ENCODE measurements at places on chromosomes 2 and 18.

DNA sequence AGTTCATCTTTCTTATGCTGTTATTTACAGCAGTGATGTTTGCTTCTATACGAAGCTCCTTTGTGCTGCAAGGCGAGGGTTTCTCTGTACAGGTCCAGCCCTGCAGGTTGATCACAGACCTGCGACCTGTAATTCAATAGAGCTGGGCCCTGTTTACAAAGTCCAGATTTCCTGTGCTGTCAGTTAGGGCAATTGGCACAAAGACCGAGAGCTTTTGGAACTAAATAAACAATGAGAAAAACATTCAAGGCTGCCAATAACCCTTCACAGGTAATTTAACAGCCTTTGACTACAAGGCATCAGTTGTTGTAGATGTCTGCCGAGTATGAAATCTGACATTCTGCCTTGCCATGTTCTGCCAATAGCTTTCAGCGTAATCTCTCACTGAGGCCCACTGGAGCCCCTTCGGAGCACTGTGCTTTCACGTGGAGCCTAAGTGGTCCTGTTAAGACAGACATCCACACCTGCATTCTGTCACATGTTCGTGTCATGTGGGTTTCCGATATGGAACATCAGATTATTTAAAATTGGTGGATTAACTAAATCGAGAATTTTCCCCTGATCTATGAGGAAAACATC lies 232.5 kb downstream of the PTGR3 start:
- DNase-seq = no peak

DNA sequence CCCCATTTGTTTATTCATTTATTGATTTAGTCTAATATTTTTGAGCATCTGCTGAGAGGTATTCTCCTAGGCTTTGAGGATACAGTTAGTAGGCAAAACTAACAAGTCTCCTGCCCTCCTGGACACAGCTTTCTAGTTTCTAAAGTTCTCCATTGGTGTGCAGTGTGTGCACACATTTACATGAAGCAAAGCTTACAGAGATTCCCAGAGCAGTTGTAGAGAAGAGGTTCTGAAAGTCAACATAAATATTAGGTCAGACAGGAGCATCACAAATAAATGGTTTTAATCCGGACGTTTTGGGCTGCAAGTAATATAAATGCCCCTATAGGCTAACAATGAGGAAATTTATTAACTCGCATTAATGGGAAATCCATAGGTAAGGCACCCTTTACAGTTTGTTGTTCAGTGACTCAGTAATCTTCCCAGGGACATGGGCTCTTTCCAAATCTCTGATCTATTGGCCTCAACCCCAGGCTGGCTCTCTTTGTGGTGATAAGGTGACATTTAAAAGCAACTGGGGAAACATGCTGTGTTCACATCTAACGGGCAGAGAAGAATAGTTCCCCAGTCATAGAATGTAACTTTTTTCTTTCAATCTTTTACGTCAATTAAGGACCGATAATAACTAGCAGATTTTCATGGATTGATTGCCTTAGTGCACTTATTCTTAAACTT lies 407.2 kb downstream of the PTPRM start:
- DNase-seq = no peak

GRCh38 chr2:110680709-110681108 lies 2.8 kb upstream of the BUB1 start:
- DNase-seq = no peak

- DNase-seq = peak; percentile 69
Observed at GRCh38 chr2:99489063-99489760, 605 bp downstream of the REV1 start.

DNA sequence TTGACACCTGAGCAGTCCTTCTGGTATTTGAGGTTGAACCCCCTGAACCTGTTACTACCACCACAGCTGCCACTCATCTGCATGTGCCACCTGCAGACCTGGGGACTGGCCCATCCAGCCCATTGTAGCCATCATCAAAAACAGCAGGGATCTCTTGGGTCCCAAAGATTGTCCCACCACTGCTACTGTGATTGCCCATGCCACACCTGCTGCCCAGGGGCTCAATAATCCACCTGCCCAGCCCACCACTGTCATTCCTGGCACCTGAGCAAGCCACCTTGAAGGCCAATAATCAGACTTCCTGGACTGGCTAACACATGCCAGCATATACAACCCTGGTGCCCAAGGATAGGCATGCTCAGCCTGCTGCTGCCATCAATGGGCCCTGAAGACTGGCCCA lies 327.6 kb downstream of the CYRIA start:
- no peak for DNase-seq

DNA sequence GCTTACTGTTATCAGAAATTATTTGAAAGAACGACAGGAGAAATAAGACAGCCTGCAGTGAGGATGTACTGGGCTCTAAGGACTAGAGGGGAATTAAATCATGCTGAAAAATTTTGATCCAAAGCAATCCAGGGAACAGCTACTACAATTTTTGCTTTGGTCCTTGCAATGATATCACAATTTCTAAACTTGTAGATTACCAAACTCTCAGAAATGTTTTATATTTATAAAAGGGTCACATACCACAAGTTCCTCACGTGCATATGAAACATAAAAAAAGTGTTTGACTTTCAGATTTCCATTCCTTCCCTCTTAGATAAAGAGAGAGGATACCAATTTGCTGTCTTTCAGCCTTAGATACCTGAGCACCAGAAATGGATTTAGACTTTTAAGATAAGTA lies 261.2 kb downstream of the STK39 start:
- DNase-seq = no peak

GRCh38 chr2:192139813-192140212 lies 54.9 kb downstream of the TMEFF2 start:
- DNase-seq = no peak

DNA sequence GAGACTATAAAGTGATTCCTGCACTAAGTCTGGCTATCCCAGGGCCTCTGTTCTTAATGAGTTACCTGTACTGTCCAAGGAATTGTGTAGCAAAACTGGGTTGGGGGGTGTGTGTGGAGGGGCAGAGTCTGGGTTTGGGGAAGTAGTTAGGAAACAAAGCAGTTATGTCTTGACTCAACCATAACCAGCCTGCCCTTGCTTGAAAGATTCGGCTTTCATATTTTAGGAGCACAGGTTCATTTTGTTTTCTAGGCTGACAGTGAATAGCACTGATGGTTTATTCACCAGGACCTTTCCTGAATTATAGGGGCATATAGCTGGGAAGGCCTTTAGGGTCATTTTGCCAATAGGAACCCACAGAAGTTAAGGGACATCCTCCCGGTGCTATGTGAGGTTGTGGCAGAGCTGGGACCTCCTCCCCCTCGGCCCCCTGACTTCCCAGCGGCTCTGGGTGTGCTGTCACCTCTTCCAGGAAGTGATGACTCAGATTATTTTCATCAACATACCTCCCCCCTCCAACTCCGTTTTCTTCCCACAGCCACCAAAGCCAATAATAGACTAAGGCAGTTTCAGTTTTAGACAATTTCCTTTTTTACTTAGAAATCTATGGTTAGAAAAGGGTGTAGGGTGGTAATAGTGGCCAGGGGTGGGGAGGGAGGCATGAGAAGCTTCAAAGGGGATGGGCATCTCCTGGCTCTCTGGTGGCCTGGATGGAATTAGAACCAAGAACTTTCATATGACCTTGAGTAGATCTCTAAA lies 44.8 kb downstream of the SETBP1 start:
- DNase-seq = peak; percentile 70

All from kidney tubule cell (primary cell).